ENCODE measurements at places on chromosomes 5 and 9. TPM values are rescaled to one million over a fixed set of nuclear protein-coding genes. Genes with fewer than 3 reads are reported as not detected.

Gene COL15A1
- 92.2 TPM for total RNA-seq

Gene DTWD2
- 22.2 TPM for total RNA-seq

Gene MYO10
- total RNA-seq = 103 TPM

Gene GLE1
- 29.6 TPM for total RNA-seq

Gene GPR150
- not detected for total RNA-seq

Gene ADAMTSL1
- 85.3 TPM for total RNA-seq

Gene ADAMTS19
- 36.0 TPM for total RNA-seq

Gene SOWAHA
- total RNA-seq = 2.3 TPM

All from camera-type eye (tissue), 1 donor.